ENCODE measurements at places on chromosomes 11 and 22.

DNA sequence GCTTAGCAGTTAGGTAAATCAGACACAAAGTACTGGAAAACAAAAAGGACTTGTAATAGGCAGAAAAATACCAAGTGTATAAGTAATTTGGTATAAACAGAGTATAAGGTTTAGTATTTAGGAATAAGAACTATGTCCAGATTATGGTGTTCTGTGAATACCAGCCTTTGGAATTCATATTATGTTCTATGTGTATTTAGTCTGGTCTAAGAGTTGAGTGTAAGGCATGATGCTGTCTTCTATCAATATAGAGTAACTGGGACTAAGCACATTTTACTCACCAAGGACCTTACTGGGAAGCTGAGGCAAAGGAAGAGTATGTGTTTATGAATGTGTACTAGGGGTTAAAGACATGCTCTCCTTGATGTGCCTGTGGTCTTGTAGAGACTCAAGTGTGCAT lies 9.5 kb downstream of the SDHD start:
- no peak for DNase-seq

DNA sequence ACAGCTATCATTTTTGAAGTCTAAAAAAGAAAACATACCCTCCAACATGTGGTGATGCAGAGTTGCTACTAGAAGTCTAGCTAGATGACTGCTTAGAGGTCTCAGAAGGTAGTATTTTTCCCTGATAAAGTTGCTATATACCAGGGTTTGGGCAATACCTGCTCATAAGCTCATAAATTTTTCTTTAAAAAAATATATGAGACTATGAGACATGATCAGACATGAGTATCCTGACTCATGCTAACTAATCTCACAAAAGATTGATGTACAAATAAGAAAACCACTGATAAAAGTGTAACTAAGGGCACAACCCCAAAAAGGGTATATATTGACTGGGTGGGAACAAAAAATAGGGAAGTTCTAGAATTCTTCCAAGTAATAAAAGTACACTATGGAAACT lies 740.9 kb downstream of the METTL15 start:
- DNase-seq: no peak

GRCh38 chr11:109016724-109017123 lies 351.9 kb downstream of the DDX10 start:
- DNase-seq: no peak

DNA sequence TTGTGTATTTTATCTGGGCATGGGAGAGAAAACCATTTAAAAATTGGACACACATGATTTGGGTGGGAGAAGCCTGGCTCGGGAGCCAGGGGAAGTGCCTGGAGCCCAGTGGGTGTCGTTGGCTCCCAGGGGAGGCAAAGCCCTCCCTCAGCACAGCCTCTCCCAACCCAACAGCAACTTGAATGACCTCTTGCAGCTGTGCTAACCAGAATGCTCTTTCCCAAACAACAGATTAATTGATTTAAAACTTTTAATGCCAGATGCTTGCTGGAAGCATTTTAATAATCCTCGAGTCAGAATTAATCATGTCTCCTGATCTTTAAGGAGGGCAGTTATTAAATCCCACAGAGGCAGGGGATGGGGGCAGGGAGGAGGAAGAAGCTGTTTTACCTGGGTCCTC lies 401.6 kb downstream of the BUD13 start:
- no peak for DNase-seq

DNA sequence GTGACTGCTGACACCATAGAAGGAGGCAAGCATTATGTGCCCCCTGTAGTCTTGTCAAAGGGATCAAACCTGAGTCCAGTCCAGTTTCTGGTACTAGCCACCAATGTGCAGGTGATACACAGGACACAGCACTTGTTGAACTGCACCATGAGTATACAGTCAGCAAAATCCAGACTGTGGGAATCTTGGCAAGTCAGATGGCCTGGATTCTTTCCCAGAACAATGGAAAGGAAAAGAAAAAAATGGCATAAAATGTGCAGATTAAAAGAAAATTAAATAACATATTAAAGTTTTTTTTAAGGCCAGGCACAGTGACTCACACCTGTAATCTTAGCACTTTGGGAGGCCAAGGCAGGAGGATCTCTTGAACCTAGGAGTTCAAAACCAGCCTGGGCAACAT lies 16.8 kb downstream of the CRY2 start:
- DNase-seq: no peak

DNA sequence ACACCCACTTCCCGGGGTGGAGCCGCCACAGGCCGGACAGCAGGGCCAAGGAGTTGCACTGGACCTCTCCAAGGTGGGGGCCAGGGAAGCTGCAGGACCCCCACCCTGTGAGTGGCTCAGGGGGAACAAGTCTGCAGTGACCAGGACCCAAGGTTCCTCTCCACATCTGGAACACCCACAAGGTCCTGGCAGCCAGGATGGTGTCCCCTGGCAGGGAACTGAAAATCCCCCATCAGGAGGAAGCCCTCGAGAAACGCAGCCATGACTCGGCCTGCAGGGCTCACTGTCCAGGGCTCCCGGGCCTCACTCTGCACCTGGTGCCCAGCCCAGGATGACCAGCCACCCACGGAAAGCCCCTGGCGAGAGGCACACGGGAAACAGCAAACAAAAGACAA lies 11.5 kb downstream of the RNH1 start:
- DNase-seq: no peak

Data from germinal center (tissue), 1 donor.